ENCODE measurements at places on chromosomes 11 and 22.

GRCh38 chr11:95790933-95791708, 823 bp downstream of the CEP57 start:
- DNase-seq = no peak

- DNase-seq = no peak
These were observed 11.5 kb upstream of the IGSF9B start for GRCh38 chr11:133968300-133968699.

GRCh38 chr11:2752204-2752770, 52.5 kb upstream of the KCNQ1OT1 start:
- DNase-seq = no peak

GRCh38 chr11:102493524-102493923, 37.0 kb downstream of the MMP7 start:
- no peak for DNase-seq

DNA sequence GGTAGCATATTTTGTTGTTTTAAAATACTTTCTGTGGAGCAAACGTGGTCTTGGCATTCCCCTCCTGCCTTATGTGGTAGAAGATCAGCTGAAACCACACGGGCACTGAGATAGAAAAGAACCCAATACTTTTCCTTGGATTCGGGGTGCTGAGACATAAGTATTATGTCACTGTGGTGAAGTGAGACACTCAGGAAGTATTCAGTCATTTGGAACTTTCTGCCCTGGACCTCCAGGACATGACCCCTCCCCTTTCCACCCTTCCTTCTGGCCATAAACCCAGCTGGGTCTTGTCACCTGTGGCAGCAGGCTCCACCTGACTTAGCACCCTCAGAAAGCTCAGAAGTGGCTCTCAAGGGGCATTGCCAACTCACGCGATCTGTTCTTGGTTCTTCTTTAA, 123.4 kb downstream of the SWAP70 start:
- DNase-seq = no peak

GRCh38 chr11:2531277-2531986, 86.6 kb downstream of the KCNQ1 start:
- DNase-seq = peak; percentile 11

DNA sequence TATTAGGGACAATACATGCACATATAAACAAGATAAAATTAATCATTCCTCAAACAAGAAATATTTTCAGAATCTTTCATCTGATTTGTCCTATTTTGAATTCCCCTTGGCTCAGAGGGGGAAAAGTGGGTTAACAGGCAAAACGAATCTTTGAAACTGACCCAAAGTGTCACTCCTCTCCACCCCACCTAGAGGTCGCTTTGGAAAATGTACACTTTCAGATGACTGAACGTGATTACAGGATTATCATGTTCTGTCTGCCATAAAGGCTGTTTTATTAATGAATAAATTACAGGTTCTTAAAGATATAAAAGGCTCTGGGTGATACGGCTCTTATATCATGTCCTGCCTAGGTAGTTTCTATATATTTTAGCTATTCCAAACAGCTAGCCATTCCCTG, 1735.0 kb downstream of the LRRC4C start:
- DNase-seq = no peak

GRCh38 chr22:48444320-48445112, 1383.2 kb downstream of the BRD1 start:
- no peak for DNase-seq

- DNase-seq = no peak
These were observed at the start of gene FOLH1 for GRCh38 chr11:49208006-49208721. FOLH1 (minus strand) TSS chr11:49208602; CDS start chr11:49208409, 193 bp downstream.

DNA sequence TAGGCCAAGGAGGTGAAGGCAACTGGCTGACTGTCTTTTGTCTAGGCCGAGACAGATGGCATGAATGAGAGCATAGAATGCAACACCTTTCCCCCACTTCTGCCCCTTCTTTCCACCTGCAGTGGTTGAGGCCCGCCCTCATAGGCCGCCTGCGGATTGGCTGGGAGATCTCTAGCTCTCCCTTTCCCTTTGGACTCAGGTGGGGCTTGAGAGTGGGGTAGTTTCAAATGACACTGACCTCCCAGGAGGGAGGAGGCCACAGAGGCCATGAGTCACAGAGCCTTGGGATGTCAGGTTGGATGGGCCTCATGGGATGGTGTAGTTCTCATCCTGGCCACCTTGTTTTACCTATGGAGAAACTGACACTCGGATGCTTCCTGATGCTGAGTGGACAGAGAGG, 9.1 kb downstream of the MICAL2 start:
- no peak for DNase-seq

DNA sequence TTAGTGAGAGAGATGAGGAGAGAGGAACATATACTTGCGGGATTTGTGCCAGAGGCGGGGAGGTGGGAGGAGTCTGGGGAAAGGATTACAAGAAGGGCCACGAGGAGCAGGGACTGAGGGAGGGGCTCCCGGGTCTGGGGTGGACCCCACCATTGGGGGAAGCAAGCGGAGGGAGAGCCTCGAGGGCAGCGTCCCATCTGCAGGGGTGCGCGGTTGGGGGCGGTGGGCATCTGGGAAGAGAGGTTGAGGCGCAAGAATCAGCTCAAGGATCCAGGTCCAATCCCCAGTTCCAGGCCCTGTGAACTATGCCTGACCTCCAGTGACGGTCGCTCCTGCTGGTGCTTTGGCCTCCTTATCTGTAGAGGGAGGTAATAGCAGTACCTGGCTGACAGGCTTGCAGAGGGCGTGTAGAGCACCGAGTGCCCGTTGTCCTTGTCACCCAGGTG, 38.0 kb downstream of the ADAMTS15 start:
- no peak for DNase-seq

DNA sequence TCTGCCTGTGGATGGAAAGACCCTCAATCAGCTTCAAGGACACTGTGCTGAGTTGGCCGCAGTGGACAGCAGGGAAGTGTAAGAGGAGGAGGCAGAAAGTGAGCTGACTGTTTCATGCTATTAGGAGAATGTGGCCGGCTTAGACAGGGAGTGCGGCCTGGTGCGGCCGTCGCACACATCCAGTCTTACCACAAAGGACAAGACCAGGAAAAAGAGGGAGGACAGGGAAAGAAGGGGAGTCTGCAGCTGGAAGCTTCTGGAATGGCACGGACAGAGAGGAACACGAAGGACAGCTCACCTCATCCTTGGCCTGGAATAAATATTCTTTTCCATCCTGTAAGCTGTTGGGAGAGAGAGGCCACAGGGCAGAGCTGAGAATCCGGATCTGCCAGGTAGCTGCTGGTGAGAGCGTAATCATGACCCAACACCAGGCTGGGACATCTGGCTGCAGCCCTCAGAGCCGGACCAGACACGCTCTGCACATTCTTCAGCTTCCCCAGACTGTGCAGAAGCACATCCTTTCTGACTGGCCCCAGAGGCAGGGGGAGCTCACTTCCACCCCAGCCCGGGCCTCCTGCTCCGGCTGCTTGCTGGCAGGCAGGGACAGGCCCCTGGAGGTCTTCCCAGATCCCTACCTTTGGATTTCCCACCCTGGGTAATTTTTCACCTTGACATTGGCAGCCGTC, 8.6 kb upstream of the RBM4B start:
- DNase-seq = no peak

GRCh38 chr22:43851058-43851978, 11.0 kb downstream of the SULT4A1 start:
- DNase-seq = no peak

GRCh38 chr22:31566484-31566883, 70.1 kb downstream of the SFI1 start:
- DNase-seq = no peak

DNA sequence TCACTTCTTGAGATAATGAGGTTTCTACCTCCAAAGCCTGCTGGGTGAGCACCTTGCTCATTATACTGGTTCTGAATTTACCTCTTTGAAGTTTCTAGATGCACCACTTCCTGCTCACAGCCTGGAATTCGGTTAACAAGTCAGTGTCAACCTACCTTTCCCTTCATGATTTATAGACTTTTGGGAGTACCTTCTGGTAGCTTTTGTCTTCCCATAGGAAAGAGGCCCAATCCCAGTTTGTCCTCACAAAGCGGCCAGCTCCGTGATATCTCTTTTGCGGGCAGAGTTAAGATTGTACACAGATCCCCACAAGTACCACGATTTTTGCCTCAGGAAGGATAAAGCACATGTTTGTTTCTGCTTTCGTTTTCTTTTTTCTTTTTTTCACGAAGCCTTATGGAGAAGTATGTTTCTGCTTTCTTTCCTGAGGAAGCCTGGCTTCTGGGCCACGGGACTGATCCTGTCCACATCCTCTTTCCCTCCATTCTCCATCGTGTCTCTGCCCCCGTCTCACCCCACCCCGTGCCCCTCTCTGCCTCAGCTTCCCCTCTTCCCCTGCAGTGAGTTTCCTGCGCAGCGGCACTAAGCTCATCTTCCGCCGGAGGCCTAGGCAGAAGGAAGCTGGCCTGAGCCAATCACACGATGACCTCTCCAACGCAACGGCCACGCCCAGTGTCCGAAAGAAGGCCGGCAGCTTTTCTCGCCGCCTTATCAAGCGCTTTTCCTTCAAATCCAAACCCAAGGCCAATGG, 5.7 kb upstream of the HINFP start:
- DNase-seq = no peak

GRCh38 chr22:46531581-46532175, 5.7 kb downstream of the CELSR1 start:
- DNase-seq = no peak

DNA sequence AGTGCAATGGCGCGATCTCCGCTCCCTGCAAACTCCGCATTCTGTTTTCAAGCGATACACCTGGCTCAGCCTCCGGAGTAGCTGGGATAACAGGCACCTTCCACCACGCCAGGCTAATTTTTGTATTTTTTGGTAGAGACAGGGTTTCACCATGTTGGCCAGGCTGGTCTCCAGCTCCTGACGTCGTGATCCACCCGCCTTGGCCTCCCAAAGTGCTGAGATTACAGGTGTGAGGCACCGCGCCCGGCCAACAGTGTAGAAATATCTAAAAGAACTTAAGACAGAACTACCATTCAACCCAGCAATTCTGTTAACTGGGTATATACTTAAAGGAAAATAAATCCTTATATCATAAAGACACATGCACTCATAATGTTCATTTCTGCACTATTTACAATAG, 335.3 kb upstream of the LUZP2 start:
- no peak for DNase-seq

GRCh38 chr11:35288309-35288708, 131.0 kb downstream of the SLC1A2 start:
- no peak for DNase-seq

DNA sequence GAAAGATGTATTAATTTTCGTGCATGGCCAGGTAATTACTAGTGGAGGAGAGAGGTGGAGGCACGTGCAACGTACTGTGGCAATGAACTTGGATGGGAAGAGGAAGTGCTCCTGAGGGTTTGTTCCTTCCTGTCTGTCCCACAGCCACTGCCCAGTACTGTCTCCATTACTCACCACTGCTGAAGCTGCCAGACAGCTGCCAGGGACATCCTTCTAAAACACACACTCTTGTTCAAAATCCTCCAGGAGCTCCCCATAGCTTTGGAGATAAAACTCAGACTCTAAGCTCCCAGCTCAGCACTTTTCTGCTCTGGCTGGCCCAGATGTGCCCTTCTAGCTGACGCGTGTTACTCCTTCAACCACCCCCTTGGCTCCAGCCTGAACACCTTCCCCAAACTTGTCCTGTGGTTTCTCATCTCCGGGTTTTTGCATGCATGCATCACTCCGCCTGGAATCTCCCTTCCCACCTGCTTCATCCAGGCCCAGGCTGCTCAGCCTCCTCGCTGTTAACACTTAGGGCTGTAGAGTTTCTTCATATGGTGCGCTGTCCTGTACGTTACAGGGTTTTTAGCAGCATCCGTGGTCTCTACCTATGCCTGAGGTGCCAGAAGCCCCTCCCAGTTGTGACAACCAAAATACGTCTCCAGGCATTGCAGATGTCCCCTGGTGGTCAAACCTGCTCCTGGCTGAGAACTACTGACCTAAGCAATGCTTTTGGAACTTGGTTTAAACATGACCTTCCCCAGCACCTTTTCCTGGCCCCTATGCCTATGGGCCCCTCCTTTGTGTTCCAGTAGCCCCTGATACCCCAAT, 69.5 kb downstream of the C11orf91 start:
- no peak for DNase-seq

- DNase-seq = no peak
These were observed 123.0 kb downstream of the CSNK2A3 start for GRCh38 chr11:11230087-11230486.

GRCh38 chr11:2393941-2394817, 6.4 kb upstream of the TSSC4 start:
- DNase-seq = no peak

DNA sequence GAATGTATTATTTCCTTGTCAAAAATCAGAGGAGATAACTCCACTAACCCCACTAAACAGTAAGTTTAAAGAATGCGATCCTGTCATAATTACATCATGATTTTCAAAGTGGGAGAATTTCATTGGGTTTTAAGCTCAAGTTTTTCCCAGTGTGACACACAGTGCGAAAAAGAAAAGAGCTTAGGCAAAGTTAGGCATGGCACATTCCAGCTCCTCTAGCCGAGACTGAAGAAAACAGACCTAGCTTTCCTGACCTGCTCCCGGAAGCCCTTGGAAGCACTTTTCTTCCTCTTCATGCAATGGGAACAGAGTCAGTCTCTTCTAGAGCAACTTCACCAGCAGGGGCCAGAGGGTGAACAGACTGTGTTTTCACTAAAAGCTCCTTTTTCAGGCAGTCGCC, 76.6 kb upstream of the AKIP1 start:
- no peak for DNase-seq

DNA sequence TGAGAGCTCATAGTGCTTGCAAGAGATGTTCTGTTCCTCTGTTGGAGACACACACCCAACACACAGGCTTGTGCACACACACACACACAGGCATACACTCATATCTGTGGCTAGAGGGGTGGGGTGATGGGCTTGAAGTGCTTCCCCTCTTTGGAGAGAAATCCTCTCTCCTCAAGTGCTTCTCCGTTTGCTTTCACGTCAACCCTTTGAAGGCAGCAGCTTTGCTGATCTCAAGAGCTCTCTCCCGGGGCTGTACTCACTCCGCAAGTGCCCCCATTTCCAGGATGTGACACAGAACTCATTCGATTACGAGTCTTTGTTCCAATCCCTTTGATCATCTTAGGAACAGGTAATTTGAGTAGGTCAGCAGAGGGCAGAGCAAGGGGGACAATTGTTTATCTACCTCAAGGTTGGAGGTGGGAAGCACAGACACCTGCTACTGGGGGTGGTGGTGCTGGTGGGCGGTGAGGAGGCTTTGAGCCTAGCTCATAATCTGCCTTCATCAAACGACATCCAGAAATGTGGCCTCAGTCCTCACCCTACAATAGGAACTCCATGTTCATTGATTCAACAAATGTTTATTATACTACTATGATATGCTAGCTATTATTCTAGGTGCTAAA, 529.8 kb upstream of the CADM1 start:
- no peak for DNase-seq

GRCh38 chr11:71178076-71178475, 74.3 kb downstream of the SHANK2 start:
- DNase-seq = no peak

All from AML-193 (cell line).